ENCODE measurements at places on chromosomes 12 and 14.
A peak's percentile ranks its signal among the peaks of the same experiment; 100 is the strongest.

DNA sequence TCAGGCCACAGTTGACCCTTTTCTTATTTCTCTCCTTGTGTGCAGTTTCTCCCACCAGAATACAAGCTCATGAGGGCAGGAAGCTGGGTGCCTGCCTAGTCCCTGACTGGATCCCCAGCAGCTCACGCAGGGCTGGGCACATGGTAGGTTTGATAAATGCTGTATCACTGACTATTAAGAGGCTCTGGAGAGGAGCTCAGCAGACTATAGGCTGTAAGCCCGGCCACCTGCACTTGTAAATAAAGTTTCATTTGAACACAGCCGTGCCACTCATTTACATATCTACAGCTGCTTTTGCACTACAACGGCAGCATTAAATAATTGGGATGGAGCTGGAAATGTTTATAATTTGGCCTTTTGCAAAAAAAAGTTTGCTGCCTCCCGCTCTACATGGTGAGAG is 32.0 kb downstream of the CHGA start:
- DNase-seq, result no peak

DNA sequence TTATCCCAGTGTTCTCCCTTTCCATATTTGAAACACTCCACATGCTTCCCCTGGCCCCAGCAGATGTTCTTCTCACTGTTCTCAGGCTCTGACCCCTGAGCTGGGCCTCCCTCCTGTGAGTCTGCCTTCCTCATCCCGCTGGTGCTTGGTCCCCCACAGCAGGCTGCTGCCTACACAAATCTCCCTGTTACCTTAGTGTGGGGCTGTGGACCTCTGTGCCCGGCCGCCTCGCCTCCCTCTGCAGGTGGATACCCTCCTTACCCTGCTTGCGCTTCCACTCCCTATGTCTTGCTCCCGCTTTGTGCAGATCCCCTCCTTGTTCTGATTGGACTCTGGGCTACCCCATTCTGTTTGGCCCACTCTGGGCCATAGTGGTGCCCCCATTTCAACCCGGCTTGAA is 6.9 kb downstream of the DERA start:
- no peak for DNase-seq

GRCh38 chr12:13036881-13037280 is 7.3 kb upstream of the FAM234B start:
- no peak for DNase-seq

- no peak for DNase-seq
Observed at GRCh38 chr14:92589213-92589852, 75.8 kb downstream of the RIN3 start.

DNA sequence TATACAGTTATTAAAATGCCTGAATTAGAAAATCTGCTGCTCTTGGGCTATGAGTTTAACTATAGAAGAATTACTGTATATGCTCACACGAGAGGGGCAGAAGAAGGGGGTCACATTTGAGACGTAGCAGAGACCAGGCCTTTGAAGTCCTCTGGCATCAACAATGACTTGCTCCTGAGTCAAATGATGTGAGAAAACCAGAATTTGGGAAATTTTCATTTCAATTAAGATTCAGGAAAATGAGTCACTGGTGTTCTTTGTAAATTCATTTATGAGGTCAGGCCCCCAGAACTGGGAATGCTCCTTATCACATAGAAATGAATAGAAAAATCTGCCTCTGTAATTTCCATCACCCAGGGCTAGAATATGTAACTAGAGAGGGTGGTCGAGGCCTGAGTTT is 92.9 kb downstream of the APAF1 start:
- no peak for DNase-seq

- no peak for DNase-seq
Observed at GRCh38 chr14:101527987-101528386, 33.3 kb upstream of the DIO3 start.

DNA sequence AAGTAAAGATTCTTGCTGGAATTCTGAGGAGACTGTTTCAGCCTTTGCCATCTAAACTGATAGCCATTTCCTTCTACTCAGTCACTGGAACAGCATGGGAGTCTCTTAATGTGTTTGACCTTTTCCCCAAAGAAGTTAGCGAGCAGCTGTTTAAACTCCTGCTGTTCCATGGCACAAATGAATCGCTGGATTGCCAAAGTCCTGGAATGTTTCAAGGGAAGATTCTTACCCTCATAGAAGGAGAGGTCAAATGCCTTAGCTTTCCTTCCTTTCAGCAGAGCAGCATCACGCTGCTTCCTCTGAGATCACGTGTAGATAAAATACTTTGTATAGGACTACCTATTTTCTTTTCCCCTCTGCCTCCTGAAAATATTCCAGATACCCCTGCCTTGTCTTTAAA is 10.5 kb upstream of the NR2C1 start:
- peak; percentile 44 for DNase-seq

Data from HTR-8/SVneo (cell line).